Right cardiac atrium (tissue), 5 donors: ENCODE measurements at places on chromosomes 2 and 18. TPM values are rescaled to one million over a fixed set of nuclear protein-coding genes. Genes with fewer than 3 reads are reported as not detected.

Gene CIAO1
- polyA plus RNA-seq, result 30.3 TPM

- DNase-seq, result no peak
Measured at GRCh38 chr2:189517847-189518535, 62.6 kb downstream of the SLC40A1 start.

DNA sequence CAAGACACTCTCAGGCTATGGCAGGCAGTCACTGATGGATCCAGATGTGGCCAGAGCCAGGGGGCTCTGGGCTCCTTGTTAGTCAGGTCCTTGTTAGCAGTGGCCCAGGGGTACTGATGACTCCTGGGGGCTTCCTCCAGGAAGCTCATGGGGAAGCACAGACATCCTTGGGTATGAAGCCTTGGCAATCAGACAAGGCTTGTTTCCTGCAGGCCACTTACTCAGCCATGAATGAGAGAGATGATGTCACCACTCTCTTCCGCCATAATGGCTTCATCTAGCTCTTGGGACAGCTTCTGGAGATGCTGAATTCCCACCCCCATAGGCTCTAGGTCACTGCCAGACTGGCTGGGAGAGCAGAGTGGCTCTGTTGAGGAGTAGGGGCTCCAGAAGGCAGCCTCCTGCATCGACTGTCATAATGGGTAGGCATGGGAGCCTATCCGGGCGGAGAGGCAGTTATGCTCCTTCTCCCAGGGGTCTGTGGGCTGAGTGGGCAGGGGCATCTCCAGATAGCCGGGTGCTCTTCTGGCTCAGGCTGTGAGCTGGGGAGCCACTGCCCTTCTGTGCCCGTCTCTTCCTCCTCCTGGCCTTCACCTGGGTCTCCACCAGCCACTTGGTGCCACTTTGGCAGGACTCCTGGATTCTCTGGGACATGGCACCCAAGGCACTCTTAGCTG lies 40.2 kb upstream of the BMPR2 start:
- DNase-seq, result no peak

GRCh38 chr2:21331625-21332370 lies 208.0 kb downstream of the TDRD15 start:
- no peak for DNase-seq

GRCh38 chr2:108593547-108594098 lies 59.4 kb downstream of the LIMS1 start:
- DNase-seq, result no peak

Gene GEN1
- polyA plus RNA-seq, result 1.5 TPM

- no peak for DNase-seq
Measured at GRCh38 chr18:10072671-10073175, 158.9 kb downstream of the VAPA start.

DNA sequence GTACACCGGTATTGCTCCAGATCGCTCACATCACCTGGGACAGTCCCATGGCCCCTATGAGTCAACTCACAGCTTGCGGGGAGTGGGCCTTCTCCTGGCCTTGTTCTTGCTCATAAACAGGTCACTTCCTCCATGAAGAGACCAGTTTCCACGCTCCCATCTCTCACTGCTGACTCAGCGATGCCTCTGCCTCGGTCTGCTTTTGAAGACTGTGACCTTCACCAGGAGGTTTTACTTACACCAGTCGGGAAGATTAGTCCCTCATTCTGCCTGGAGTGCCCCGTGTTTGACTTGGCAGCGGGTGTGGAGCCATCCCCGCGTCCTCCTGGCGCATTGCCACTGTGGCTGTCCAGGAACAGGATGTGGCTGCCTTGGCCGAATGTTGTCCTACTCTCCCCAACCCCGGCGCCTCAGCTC lies 159.8 kb downstream of the RHBDD1 start:
- DNase-seq, result peak; percentile 86

Gene TOGARAM2
- polyA plus RNA-seq, result 17.4 TPM

- DNase-seq, result no peak
Measured at GRCh38 chr2:54572636-54573536, 116.8 kb downstream of the SPTBN1 start.

DNA sequence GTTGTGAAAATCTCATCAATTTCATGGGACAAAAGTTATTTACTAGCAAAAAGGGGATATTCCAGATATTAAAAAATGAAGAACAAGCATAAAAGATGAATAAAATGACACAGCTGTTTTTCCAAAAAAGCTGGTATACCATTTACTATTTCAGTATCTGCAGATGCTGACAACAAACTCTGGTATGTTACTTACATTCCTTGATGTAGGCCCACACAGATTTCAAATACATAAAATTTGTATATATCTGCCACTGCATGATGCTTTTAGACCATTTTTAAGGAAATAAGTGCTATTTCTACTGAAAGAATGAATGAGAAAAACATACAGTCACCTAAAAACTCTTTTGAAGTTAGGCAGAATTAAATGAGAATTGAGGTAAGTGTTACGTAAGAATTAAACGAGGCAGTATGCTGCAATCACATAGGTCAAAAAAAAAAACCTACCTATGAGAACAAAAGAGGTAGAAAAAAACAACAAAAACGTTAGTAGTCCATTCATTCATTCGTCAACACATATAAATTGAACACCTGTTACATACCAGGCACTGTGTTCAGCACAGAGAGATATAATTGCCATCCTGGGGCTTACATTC lies 32.5 kb downstream of the ARL5A start:
- DNase-seq, result no peak

GRCh38 chr18:65906621-65907034 lies 155.8 kb downstream of the CDH7 start:
- DNase-seq, result no peak

GRCh38 chr2:16120591-16121180 lies 180.3 kb downstream of the MYCN start:
- no peak for DNase-seq

Gene RASGRP3
- 22.7 TPM for polyA plus RNA-seq

DNA sequence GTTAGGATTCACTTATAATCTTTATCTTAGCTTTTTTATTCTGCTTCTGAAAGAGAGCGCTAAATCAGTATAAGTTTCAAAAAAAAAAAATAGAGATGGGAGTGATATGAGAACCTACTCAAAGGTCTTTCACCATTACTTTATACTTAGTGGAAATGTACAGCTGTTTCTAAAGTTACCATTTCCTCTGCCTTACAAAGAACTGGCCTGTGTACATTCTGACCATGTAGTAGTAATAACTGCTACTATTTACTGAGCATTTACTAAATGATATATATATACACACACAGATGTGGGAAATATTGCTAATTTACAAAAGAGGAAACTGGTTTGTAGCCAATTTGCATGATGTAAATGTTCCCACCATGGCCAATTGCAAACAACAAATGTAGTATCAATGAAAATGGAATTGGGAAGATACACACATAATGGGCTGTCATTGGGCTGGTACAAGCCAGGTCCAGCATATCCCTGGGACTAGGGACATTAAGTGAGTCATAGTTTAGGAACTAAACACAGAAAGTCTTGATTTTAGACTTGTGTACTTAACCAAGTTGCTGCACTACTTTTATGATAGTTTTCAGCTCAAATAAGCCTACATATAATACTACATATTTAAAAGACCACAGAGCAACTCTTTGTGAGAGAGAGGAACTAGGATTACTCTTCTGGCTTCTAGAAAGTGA lies 67.1 kb downstream of the DYNC1I2 start:
- no peak for DNase-seq

Gene CFC1
- 0.25 TPM for polyA plus RNA-seq

- no peak for DNase-seq
Measured at GRCh38 chr18:8391068-8391467, 218.2 kb upstream of the RAB12 start.

Gene MYCN
- polyA plus RNA-seq, result 0.29 TPM

DNA sequence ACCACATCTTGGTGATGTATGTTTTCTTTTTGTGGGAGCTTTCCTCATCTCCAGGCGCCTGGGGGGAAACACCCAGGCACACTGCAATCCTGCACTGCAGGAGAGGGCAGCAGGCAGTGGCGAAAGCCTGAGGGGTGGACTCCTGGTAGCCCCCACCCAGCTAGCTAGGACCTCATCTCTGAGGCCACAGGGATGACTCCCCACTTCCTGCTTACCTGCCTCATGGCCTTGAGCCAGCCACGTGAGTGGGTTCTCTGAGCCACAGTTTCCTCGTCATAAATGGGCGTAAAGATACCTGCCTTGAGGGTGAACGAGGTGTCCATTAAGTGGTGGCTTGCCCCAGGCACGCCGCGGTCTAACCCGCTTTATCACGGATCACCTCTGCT lies 19.1 kb downstream of the TRAF3IP1 start:
- no peak for DNase-seq

Gene MSTN
- polyA plus RNA-seq, result 0.18 TPM

DNA sequence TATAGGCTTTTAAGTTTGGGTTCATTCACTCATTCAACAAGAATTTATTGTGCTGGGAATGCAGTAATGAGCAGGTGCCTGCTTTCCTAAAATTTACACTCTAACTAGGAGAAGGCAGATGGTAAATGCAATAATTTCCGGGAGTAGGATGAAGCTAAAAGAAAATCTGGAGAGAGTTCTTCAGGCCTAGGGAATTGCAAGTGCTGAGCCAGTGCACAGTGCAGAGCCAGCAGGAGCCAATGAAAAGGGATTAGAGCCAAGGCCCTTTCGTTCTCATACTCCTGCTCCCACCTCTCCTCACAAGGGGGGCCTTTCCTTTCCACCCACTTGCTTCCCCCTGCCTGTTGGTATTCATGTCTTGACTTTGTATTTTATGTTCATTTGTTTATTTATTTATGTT lies 55.1 kb downstream of the CFAP221 start:
- DNase-seq, result no peak

DNA sequence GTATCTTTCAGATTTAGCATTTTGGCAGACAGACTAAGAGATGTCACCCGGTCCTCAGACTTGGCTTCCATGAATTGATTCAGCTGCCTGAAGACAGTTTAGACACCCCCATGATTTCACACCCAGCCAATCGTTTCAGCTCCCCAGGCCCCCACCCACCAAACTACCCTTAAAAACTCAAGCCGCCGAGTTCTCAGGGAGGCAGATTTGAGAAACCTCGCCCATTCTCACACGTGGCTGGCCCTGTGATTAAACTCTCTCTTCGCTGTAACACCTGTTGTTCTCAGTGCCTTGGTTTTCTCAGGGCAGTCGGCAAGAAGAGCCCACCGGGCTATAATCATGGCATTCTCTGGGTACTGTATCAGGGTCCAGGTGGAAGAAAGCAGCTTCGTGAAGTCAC lies 35.2 kb downstream of the UXS1 start:
- no peak for DNase-seq

DNA sequence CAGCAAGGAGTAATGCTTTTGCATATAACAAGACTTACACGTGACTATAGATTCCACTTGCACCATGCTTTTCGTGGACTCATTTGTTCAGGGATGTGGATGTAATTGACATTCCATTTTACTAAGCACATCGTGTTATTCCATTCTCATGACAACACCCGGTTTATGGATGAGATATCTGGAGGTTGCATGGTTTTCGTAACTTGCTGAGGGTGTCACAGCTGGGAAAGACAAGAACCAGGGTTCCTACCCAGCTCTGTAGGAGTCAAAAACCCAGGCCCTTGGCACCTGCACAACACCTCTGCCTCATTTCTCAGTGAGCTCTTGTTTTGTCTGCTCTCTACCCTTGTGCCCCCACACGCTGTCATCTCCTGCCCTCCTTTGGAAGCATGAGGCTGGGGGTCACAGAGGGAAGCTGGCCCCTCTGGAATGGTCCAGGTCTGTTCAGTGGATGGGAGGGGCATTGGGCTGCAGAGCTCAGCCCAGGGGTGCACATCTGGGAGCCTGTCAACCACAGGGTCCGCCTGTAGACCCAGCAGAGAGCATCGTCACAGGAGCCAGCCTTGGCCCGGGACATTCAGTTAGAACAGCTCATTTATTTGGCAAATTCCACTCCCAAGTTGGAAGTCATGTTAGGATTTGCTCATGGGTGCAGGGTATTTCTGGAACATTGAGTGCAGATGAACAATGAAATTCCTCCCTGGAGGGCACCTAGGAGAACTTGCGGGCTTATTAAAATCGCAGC lies 120.1 kb upstream of the TWIST2 start:
- DNase-seq, result peak; percentile 63

DNA sequence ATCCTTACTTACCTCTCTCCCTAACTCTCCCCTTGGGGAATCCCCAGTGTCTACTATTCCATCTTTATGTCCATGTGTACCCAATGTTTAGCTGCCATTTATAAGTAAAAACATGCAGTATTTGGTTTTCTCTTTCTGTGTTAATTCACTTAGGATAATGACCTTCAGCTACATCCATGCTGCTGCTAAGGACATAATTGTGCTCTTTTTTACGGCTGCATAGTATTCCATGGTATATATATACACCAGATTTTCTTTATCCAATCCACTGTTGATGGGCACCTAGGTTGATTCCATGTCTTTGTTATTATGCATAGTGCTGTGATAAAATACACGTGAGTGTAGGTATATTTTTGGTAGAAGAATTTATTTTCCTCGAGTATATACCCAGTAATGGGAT lies 24.3 kb upstream of the RIOK3 start:
- DNase-seq, result no peak

DNA sequence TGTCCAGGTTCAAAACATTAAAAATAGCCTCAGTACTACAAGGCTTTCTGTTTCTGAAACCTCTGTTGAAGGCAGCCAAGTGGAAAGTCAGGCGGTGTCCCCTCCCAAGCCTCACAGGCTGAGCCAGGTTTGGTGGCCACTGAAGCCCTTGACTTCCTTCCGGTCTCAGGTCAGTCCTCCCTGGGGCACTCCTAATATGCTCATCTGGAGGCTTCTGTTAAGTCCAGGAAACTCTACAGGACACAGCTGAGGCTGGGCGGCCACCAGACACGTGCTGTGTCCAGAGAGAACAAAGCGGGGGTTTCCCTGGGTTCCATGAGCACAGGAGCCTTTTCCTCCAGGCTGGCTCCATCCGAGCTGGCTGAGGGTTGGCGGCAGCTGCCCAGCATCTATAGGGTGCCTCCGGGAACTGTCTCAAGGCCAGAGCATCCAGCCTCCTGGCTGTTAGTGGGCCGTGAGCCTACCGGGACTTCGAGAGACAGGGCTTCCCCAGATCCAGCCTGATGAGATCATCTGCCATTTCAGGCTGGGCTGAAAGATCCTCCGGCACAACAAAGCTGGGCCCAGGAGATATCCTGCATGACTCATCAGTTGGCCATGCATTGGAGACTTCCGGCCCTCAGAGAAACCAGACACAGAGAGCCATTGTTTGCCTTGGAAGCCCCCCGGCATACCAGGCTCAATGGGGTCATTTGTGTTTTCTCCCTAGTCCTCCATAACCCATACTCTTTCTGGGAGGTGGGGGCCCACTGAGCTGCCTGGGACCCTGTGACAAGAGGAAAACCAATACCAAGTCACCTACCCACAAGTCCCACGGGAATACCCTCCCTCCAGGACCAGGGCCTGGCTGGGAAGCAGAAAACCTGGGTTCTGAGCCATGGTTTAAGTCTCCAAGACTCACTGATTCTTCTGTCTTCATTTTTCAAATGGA lies 71.7 kb downstream of the HS1BP3 start:
- peak; percentile 88 for DNase-seq
